ENCODE measurements at places on chromosomes 16 and 17.

GRCh38 chr17:77225265-77225664 is 84.5 kb downstream of the SEC14L1 start:
- no peak for DNase-seq

DNA sequence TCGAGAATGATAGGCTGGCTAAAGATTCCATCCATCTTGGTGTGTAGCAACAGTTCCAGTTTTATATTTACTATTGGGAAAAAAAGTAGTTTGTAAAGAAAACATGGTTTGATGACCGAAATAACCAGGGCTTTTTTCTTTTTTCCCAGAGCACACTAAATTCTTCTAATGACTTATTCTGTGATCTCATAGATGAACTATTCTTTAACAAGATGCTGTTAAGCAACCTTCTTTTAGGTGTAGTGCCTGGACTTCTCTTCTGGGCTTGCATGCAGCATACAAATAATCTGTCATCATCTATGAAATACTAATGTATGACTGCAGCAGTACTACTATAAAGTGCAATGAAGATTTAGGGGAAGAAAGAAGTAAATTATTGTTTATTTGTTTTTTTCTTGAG is 11.0 kb upstream of the CAPNS2 start:
- no peak for DNase-seq

- DNase-seq: peak; percentile 18
Measured at GRCh38 chr16:68548947-68549346, 9.9 kb downstream of the ZFP90 start.

DNA sequence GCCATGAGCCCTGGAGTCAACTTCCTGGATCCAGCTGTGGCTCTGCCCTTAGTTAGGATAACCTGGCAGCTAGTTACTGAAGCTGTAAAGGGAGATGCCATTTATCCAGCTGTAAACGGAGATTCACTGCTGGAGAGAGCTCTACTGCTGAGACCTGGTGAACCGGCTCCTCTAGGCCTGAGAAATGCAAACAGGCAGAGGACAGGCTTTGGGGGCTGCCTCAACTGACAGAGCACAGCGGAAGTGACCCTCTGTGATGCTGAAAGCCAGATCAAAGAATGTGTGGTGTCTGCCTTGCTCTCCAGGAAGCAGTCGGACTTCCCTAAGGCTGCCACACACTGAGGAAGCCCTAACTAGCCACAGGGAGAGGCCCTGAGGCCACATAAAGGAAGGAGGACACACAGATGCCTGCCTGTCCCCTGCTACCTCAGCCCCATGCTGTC is 21.9 kb upstream of the GPRC5C start:
- no peak for DNase-seq

DNA sequence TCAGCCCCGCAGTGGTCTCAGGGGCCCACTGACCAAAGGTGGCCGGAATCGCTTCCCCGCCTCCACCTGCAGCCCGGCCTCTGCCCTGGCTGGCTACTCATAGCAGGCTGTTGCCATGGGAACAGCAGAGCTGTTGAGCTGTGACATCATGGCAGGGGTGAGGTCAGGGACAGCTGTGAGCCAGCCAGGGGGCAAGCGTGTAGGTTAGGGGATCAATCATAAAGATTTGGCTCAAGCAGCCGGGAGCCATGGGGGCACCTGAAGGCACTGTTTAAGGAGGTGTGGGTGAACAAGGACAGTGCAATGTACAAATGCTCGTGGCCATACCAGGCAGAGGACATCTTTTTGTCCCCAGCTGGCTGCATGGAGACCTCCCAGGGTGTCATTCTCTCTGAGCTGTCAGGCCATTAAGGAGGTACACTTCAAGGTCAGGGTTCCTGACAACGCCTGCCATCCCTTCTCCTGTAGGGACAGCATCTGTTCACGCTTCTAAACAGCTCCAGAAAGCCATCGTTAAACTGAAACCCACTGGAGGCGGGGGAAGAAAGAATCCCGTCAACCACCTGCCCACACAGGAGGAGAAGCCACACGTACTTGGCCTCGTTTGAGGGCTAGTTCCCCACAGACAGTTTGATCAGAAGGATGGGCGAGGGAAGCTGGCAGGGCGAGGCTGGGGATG is at the start of gene CEP295NL:
Gene CEP295NL (minus strand): TSS at position 101 of the 679 bp plus-strand sequence. CDS start 1,373 bp downstream, outside the sequence.
- DNase-seq: no peak

- no peak for DNase-seq
Measured at GRCh38 chr17:28313841-28314240, 5.2 kb upstream of the TMEM97 start.

GRCh38 chr17:30005709-30006320 is 64.4 kb downstream of the EFCAB5 start:
- DNase-seq: no peak

DNA sequence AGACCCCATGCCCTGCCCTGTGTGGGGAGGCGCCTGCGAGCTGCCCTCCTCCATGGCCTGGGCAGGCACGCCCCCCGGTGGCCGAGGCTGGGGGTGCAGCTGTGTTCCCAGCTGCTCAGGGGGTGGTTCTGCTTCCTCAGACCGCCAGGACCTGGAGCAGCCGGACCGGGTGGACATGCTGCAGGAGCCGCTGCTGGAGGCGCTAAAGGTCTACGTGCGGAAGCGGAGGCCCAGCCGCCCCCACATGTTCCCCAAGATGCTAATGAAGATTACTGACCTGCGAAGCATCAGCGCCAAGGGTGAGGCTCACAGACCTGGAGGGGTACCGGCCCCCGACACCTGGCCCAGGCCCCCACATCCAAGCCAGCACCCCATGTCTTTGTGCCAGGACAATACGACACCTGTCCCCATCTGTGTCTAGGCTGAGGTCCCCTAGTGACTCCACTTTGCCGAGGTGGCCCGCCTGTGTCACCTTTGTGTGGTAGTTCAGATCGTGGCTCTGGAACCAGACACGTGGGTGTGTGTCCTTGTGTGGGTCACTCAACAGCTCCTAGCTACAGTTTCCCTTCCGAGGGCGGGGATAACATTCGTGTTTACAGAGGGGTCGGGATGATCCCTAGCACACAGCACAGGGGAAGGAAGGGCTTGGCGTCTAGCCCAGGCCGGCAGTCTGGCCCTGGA is 9.3 kb downstream of the GJD3 start:
- DNase-seq: peak; percentile 75

DNA sequence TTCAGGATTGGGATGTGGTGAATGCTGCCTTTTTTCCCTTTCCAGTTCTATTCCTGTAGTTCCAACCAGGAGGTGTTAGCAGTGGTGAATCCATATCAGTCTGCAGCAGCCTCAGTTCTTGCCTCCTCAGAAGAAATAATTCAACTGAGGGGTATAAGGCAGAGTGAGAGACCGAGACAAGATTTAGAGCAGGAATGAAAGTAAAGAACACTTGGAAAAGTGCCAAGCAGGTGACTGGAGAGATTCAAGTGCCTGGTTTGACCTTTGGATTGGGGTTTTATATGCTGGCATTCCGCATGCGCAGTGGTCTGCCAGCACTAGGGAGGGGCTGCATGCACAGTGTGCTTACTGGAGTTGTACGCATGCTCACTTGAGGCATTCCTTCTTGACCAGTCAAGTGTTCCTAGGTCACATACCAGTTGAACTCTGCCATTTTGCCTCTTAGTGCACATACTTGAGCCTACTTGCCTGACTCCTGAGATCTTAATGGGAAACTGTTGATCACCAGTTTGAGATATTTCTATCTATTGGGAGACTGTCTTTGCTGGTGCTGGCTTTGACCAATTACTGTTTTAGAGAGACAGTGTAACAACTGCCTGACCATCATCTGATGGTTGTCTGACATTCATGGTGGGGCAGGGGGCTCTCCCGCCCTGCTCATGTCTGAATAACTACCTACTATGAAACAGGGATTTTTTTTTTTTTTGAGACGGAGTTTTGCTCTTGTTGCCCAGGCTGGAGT is 680 bp upstream of the CCL15 start:
- no peak for DNase-seq

DNA sequence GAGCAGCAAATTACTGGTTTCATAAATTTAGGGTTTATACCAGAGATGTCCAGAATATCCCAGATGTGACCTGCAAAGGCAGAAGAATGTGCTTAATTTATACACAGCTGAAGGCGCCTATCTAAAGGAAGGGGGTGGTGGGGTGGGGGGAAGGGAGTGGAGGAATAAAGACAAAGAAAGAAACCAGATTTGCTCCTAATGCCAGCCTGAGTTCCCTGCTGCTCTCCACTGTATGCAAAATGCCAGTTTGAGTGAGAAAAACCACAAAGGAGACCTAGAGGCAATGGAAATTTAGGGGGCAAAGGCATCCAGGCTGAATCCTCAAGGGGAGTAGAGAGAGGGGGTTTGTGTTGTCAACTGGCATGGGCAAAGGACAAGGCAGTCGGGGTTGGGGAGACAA is 161.5 kb upstream of the TOX3 start:
- DNase-seq: no peak

- no peak for DNase-seq
Measured at GRCh38 chr17:76135810-76136188, 5.2 kb downstream of the FOXJ1 start.

DNA sequence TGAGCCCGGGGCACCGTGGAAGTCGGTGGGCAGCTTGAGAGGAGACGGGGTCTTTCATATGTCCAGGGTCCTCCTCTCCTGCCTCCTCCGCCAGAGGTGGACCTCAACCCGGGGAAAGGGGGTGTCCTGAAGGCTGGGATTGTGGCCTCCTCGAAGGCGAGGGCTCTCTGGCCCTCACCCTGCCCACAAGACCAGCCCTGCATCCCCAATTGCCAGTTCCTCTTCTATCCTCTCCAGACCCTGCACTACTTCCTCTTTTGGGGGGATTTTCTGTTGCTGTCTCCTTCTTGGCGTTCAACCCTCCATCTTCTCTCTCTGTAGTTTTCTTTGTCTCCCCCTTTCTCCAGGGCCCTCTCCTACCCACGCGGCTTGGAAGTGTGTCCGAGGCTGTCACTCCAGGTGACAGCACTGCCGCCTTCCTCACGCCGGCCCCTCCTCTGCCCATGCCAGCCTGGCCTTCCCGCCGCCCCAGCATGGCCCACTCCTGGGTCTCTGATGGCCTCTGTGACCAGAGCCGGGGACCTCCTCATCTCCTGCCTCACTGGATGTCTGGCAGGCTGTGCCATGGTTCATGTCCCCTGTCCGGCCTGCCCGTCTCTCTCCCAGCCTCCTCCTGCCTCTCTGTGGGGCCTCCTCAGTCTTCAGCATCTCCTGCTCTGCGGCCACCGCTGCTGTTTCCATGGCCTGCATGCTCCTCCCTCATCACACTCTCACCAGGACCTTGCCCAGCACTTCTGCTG is 2.4 kb upstream of the ITGAX start:
- no peak for DNase-seq

- peak; percentile 33 for DNase-seq
Measured at GRCh38 chr17:36674278-36674650, 72.9 kb downstream of the MRM1 start.

DNA sequence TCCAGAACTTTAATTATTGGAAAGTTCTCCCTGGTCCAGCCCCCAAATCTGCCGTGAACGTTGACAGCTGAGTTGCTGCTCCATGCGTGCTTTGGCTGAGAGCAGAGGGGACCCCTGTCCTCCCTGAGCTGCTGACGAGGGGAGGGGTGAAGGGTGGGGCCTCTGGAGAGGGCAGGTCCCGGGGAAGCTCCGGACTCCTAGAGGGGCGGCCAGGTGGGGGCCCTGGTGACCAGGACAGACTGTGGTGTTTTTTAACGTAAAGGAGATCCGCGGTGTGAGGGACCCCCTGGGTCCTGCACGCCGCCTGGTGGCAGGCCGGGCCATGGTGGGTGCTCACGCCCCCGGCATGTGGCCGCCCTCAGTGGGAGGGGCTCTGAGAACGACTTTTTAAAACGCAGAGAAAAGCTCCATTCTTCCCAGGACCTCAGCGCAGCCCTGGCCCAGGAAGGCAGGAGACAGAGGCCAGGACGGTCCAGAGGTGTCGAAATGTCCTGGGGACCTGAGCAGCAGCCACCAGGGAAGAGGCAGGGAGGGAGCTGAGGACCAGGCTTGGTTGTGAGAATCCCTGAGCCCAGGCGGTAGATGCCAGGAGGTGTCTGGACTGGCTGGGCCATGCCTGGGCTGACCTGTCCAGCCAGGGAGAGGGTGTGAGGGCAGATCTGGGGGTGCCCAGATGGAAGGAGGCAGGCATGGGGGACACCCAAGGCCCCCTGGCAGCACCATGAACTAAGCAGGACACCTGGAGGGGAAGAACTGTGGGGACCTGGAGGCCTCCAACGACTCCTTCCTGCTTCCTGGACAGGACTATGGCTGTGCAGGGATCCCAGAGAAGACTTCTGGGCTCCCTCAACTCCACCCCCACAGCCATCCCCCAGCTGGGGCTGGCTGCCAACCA is at the start of gene MC1R:
Gene MC1R (plus strand): TSS at position 410 of the 895 bp plus-strand sequence. CDS start 397 bp downstream, at position 807.
- DNase-seq: no peak

DNA sequence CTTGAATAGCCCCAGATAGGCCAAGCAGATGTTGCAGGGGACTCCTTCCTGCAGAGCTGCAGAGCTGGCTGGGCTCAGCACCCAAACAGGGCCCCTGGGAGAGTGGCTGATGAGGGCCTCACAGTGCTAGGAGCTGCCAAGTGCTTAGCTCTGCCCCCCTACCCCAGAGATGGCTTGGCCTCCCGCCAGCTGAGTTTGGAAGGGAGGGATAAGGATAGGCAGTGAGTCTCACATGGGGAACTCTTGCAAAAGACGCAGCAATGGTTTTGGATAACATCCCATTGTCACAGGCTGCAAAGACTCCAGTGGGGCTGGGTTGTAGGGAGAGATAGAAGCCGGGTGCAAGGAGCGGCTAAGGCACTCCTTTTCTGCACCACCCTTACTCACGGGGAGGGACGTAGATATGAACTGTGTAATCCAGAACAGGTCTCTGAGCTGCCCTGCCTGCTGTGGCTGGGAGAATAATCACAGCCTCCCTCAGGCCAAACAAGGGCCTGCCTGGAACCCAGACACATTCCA is 52.9 kb upstream of the MAF start:
- DNase-seq: no peak

DNA sequence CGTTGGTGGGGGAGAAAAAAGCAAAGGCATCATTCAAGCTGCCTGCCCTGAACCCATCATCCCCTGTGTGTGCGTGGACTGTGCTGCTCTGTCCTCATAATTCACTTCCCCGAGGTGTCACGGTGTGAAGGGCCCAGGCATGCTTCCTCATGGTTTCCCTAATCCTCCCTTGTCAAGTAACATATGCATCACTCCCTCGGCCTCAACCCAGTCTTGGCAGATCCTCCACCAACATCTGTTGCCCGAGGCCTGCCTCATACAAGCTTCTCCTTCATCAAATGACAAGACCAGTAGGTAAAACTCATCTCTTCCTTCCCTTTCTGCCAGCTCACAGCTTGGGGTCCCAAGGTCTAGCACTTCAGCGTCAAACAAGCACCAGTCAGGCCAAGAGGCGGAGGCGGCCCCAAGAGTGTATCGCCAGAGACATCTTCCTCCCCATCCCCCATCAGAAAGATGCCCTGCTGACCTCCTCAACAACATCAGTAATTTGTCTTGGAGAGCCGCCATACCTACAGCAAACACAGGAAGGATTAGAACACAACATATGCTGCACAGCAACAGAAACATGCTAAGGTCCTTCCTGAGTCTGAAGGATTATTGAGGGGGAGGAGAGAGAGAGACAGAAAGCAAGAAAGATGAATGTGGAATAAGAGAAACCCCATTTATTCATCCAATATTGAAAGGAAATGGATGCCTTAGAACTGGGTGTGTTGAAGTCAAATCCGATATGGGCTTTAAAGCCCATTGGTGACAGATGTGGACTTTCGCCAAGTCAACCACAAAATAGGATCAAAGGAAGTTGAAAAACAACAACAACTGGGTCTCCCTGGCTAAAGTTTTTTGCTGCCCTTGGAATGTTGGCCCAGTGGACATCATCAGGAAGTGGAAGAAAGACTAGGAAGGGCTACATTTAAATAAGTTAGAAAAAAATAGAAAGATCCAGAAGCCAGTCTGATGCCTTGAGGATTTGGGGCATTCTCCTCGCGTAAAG is 38.4 kb downstream of the SOX9 start:
- no peak for DNase-seq
